ENCODE measurements at places on chromosomes 6 and 20.
A peak's percentile ranks its signal among the peaks of the same experiment; 100 is the strongest.

DNA sequence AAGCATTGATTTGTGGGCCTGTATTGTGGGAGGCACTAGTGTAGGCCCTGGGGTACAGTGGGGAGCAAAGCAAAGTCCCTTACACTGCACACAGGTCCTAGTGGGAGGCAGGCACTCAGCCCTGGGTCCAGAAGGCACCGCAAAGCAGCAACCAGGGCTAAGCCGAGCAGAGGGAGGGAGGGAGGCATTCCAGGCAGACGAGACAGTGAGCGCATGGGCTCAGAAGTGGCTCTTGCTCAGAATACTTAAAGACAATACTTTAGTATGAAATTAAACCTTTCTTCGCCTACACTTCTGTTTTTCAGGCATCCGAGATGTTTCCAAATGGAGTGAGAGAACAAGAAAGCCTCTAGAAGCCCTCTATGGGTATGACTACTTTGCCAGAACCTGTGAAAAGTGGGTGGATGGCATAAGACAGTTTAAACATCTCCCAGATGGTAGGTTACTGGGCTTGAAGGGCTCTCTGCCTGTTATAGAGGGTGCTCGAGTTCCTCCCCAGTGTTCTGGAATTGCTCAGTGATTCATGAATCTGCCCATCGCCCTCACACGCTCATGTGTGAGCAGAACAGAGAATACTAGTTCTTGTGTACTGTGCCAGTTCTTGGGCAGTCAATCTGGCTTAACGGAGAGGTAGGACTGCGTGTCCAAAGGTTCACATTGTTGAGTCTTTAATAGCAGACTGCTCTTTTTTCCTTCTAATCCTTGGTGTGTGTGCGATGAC is 18.7 kb downstream of the BPHL start:
- DNase-seq: no peak

DNA sequence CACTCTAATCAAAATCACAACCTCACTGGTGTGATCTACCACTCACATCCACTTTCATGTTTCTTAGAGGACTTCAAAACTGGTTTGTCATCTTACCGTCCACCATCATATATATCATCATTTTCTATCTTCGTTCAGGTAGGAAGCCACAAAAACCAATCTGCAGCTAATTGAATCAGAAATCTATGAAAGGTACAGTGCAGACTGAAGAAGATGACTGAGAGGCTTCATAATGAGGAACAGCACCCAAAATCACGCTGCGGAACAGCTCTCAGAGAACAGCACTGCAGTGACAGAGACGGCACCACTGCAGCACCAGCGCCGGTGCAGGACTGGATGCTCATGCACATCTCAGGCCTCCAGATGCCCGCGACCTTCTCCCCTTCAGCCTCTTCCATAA is 13.0 kb downstream of the GMDS start:
- DNase-seq: no peak

GRCh38 chr20:19301843-19302242 is 89.4 kb downstream of the SLC24A3 start:
- DNase-seq: no peak

GRCh38 chr20:51591871-51592270 is 49.4 kb upstream of the NFATC2 start:
- DNase-seq: no peak

- DNase-seq: no peak
Observed at GRCh38 chr6:21227486-21227885, 366.1 kb upstream of the SOX4 start.

DNA sequence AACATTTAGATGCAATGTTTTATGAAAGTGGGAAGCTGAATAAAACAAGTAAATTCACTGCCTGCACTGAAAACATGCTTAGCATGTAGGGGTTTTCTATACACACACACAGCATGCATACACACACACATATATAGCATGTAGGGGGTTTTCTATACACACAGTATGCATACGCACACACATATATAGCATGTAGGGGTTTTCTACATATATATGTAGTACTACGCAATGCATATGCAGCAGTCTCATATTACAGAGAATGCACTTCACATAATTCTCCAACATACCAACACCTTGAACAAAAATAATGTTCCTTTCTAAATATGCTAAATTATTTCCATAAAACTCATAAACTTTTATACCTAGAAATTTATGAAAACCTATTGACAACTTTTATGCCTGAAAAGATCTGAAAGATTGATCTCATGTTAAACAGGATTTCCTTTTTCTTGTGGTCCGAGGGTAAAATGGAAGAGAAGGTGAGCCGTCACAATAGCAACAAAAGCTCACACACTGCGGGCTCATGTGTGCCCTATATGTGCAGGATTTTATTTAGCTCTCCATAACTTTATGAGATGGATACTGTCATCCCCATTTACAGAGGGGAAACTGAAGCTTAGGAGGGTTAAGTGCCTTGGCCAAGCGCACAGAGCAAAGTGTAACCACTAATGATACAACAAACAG is 81.9 kb upstream of the TULP1 start:
- DNase-seq: no peak

DNA sequence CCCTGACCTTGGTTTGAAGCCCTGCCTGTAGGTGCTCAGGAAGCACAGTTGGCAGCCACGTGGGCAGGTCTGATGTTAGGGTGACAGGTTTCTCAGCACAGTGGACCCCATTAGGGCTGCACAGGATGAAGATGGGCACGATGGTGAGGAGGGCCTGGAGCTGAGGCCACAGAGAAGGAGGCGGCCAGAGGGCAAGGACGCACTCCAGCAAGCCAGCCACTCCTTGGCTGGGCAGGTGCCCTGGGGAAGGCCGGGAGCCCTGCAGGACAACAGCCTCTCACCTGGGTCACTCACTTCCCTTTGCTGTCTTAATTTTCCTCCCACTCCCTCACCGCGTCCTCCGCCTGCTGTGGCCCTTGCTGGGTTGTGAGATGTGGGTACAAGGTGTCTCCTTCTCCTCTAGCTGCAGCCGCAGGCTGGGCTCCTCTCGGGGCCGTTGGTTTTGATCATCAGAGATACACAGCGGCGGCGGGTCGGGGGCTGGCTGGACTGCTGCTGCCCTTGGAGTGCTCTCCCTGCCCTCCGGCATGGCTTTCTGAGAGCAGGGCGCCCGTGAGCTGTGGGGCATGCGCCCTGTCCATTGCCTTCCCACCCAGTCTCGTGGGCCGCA is 5.7 kb downstream of the OSBPL2 start:
- DNase-seq: no peak

DNA sequence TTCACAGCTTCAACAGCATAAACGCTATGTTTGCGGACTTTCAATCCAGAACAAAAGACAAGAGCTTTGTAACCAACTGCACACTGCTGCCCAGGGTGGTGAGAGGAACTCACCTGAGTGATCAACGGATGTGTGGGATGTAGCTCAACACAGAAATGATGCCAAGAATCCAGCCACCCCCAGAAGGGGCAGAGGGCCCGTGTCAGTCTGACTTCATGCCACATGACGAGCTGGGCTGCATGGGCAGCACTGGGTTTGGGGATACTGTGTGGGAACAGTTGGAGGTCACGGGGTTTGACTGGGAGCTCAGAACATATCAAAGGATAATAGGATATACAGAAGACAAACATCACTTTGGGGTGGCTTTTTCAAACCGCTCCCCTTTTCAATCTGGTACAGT is 79.4 kb upstream of the TRAF3IP2 start:
- DNase-seq: no peak

GRCh38 chr6:1094306-1094705 is 217.6 kb upstream of the FOXQ1 start:
- DNase-seq: no peak

DNA sequence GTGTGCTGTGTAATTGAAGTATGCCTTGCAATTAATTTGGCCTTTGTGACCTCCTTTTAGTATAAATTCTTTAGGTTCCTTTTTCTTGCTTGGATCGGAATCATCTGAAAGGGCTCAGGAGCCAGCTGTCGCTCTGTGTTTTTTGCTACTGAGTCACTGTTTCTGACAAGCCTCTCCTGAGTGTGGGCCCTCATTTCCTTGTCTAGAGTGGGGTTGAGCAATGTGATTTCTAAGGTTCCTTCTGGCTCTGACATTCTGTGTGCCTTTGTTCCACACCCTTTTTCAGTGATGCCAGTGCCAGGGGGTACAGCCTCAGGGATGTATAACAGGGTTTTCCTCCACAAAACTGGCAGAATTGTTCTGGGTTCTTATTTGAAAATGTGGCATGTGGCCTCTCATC is 26.5 kb downstream of the DAAM2 start:
- no peak for DNase-seq

DNA sequence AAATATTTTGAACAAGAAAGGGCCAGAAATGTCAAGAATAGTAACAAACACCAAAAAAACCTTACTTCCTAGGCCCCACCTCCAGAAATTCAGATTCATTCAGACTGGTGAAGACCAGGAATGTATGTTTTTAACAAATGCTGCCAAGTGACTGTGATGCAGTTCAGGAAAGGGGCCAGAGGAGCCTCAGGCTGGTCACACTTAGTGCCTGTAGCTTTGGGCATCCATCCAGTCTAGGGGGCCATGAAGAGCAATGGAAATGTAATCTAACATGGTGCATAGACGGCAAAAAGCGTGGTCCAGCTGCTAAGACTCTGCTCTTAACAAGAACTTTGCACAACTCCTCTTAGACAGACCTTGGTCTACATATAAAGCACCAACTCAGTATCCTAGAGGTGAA is 7.1 kb downstream of the GJA1 start:
- no peak for DNase-seq

DNA sequence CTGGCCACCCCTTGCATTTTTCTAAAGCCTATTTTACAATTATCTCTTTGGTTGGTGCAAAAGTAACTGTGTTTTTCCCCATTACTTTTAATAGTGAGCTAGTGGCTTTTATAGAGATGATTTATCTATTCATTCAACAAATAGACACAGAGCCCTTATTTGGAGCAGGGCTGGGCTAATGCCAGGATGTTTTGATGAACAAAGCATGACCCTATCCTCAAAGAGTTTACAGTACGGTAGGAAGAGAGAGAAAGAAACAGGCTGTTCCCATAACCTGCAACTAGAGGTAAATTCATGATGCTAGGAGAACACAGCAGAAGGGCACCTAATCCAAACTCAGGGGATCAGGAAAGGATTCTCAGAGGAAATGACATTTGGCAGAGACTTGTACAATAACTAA is 37.3 kb upstream of the UST start:
- DNase-seq: no peak

DNA sequence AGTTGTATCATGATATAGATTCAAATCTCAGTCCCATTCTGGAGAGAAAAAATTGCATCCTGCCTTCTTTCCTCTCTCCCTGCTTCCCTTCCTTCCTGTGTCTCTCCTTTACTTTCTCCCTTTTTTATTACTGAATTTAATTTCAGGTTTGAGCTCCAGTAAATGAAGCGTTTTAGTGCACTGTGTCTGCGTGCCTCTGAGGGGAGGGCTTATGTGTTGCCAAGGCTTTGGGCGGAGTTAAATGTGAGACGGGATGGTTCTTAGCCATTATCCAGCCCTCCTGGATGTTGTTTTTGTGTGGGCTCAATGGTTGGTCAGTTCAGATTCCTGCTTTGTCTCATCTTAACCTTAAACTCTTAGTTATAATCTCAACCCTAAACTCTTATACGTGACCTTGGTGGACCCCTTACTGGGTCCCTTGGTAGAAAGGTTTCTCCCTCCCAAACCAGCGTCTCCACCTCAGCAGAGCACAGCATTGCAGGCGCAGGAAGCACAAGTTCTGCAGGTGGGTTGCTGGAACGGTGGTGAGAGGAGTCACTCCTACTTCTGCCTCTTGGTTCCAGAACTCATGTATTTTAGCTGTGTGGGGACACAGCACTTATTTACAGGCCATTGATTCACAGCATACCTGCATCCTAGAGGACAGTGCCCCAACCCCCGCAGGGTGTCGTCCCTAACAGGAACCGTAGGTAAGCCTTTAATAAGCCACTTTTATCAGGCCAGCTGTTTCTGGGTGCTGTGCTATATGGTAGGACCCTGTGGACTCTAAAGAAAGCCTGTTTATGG is 68.5 kb downstream of the DNAH8 start:
- DNase-seq: no peak

DNA sequence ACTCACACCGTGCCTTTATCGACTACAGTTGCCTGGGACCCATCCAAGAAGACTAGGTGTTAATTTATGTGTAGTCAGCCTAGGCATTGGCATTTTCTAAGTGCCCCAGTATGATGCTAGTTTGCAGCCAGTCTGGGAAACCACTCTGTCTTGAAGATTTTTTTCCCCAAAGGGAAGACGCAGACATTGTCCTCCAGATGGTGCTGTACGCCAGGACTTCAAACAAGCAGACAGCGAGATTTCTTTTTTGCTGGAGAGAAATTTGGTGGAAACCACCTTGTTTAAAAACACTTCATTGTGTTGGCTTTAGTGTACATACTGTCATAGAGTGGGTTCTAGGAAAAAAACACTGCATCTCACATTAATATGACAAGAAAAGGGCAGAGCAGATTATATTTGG is 30.0 kb downstream of the ALDH5A1 start:
- DNase-seq: peak; percentile 56

DNA sequence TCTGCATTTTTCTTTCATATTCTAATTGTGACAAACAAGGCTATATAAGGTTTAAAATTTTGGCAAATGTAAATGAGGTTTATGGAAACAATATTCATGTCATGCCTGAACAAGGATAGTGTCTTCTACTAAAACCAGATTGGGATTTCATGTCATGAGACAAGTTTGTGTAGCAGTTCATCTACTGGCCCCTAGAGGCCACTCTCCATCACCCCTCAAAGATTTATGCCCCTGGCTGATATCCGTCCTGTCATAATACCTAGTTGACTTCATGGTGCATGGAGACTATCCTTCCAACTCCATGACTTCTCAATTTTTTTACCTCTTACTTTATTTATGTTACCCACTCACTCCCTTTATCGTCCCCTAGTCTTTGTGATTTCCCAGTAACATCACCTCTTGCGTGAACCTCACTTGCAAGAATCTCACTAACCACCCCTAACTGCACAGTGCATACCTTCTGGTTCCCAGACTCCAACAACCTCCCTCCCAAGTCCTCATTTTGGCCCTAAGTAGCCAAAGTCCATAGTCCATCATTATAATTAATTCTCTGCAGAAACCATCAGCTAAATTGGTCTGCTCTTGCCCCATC is 179.8 kb downstream of the TASP1 start:
- peak; percentile 18 for DNase-seq

- peak; percentile 87 for DNase-seq
Observed at GRCh38 chr20:3162080-3162611, 2.5 kb upstream of the FASTKD5 start.

DNA sequence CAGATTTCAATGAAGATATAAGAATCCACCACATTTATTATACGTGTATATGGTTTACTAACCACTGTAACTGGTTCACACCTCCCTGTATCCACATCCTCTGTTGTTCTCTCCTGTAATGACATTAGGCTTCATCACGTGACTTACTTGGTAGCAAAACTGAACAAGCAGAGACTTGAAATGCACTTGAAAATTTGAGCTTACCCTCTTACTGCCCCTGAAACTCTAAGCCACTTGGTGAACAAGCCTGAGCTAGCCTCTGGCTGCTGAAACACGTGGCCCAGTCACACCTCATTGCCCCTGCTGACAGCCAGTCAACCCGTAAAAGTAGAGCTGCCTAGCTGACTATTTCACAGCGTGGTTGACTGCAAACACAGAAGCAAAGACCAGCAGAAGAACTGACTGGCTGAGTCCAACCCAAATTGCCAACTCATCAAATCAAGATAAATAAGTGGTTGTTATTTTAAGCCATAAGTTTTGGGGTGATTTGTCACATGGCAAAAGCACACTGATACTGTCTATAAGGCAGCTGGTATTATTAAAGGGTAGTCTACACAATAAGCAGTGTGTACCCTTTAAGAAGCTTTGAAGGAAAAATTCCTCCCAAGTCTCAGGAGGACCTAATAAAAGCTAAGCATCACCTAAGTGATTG is 109.0 kb downstream of the RALGAPA2 start:
- DNase-seq: no peak
